ENCODE measurements at places on chromosomes 4 and X.

DNA sequence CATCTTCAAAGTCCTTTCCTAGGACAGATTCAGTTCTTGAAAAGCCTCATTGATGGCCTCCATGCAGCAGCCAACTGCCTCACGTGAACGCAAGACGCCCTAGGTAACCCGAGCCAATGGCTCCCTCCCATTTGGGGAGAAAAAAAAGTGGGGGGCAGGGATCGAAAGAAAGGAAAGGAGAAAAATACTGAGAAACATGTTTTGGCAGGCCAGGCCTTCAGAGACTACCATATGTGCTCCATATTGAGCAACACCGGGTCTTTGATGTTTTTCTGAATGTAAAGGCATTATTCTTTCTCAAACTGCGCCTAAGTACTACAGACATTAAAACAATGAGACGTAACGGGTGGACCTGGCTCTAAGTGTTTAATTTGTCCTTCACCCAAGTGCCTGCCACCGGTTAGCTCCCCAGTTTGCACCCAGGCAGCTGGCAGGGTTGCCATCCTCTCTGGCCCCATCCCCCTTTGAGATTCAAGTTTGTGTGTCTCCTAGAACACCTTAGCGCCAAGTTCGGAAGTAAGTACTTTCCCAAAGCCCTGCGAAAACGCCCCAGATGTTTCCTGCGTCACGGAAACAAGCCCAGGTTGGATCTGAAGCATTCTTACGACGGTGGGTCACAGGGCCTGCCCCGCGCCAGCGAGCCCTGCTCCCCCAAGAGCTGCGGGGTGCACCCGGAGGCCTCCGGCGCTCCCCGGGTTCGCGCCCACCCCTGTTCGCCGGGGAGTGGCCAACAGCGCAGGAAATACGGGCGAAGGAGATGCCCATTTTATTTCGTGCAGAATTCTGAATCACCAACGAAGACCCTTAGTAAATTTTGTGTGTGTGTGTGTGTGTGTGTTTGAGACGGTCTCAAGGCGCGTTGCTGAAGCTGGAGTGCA lies 30.1 kb downstream of the HAND2 start:
- DNase-seq = peak; percentile 64

GRCh38 chr4:184306949-184307348 lies 89.3 kb upstream of the ENPP6 start:
- DNase-seq = peak; percentile 17

- no peak for DNase-seq
Measured at GRCh38 chr4:128769011-128769410, 40.5 kb upstream of the JADE1 start.

- DNase-seq = no peak
Measured at GRCh38 chr4:73740353-73740778, at the start of gene CXCL8. Gene CXCL8 (plus strand): TSS chr4:73740569. CDS start chr4:73740659, 90 bp downstream.

DNA sequence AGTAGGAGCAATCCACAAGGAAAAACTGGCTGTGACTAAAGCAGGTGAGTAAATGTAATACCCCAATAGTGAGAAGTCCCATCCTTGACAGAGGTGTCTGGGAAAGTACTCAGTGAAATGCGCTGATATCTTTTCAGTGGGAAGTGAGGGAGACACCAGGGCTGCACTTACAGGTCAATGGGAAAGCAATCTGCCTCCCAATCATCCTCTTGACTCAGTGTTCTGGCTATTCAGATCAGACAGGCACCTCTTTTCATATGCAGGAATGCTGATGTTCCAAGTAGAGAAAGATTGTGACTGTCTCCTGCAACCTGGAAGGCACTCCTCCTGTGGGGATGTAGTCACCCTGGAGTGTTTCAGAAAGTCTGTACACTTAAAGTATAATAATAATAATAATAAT lies 39.9 kb upstream of the SPIN2A start:
- no peak for DNase-seq

DNA sequence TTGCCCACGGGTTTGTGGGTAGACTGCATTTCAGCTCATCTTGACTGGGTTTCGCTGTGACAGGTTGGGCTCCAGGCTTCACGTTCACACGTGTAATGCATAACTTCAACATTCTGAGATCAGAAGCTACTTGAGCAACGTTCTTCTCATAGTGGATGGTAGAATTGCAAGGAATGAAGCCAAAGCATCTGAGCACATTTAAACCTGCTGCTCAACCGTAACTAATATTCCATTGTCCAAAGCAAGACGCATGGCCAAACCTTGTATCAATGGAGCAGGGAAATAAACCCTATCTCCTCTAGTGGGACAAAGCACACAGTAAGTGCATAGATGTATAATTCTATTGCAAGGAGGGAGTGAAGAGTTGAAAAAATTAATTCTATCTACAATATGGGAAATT lies 86.5 kb upstream of the PTCHD1 start:
- no peak for DNase-seq

GRCh38 chr4:76357981-76358380 lies 51.4 kb downstream of the STBD1 start:
- no peak for DNase-seq

GRCh38 chrX:136586386-136586785 lies 54.4 kb downstream of the VGLL1 start:
- DNase-seq = no peak

DNA sequence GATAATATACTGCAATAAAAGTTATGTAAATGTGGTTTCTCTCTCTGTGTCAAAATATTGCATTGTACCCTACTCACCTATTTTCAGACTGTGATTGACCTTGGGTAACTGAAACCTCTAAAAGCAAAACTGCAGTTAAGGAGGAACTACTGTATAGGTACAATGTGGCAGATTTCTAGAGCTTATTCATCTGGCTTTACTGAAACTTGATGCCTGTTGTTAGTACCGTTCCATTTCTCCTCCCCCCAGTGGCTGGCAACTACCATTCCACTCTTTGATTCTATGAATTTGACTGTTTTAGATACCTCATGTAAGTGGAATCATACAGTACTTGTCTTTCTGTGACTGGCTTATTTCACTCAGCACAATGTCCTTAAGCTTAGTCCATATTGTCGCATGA lies 61.9 kb downstream of the HOPX start:
- no peak for DNase-seq

DNA sequence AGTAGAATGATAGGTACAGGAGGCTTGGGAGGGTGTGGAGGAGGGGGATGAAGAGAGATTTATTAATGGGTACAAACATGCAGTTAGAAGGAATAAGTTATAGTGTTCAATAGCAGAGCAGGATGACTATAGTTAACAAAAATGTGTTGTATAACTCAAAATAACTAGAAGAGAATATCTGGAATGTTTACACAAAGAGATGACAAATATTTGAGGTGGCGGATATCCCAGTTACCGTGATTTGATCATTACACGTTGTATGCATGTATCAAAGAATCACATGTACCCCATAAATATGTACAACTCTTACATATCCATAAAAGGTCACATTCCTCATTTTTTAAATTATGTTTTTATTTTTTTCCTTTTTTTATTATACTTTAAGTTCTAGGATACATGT lies 456.6 kb downstream of the MAGEB5 start:
- DNase-seq = no peak

All from esophagus muscularis mucosa (tissue), 4 donors.